ENCODE measurements at places on chromosomes 16 and 17.
A peak's percentile ranks its signal among the peaks of the same experiment; 100 is the strongest.

GRCh38 chr16:4682616-4683254, 10.6 kb upstream of the NUDT16L1 start:
- peak; percentile 73 for DNase-seq

GRCh38 chr17:66655861-66656260, 179.1 kb upstream of the CACNG5 start:
- no peak for DNase-seq

- no peak for DNase-seq
Observed at GRCh38 chr16:56192986-56193945, 2.0 kb downstream of the GNAO1 start.

DNA sequence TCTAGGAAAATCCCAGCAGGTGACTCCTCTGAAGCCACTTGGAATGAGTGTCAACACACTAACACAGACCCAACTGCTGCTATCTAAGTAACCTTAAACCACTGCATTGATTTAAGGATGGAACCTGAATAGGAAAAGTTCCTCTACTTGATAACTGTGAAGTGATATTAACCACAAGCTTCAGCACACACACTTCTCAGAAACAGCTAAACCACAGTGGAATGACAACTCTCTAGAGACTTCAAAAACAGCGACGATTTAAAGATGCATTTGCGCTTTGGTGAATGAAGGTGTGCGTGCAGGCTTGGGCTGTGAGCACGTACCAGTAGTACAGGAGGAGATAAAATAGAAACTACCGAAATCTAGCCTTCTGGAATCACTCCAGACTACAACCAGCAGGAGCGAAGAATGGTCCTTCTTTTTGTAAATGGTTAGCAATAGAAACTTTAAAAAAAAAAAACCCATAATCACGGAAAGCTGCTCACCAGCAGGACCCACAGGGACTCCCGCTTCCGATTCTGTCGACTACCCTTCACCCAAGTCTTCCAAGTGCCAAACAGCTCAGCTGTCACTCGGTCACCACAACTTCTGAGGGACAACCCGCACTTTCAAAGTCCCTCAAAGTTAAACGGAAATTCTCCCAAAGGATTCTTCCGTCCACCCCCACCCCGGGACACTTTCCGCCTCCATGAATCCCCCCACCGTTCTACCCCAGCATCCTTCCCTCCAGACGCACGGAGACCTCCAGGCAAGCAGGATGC, 137.7 kb upstream of the CORO6 start:
- DNase-seq, result peak; percentile 74

GRCh38 chr17:15973016-15973415, 26.5 kb downstream of the ZSWIM7 start:
- DNase-seq, result no peak

DNA sequence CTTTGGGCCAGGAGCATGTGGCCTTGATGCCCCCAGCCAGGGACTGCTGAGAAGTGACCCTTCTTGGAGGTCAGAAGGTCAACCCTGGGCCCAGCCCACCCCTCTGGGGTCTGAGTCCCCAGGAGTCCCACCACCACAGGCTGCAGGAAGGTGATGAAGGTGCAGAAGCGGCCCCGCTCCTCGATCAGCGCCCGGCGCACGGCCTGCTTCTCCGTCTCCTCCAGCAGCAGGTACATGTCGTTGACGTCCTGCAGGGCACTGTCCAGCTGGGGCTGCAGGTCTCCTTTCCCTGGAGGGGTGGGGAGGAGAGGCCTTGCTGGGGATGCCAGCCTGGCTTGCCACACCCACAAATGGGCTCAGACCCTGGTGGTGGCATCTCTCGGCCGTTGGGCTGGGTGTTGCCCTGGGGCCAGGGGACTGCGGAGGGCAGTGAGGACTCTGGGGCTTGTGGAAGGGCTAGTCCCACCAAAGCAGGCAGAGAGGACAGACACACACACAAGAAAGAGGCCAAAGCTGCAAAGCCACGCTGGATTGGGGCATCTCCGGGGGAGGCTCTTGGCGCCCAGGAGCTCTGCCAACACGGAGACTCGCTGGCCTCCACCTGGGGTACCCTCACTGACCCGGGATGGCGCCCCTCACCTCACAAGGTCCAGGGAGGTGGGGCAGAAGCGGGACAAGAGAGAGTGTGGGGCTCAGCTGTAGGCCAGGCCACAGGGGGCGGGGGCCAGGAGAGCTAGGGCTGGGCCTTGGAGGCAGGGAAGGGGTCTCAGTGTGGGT, 7.5 kb downstream of the MTSS2 start:
- DNase-seq, result no peak

DNA sequence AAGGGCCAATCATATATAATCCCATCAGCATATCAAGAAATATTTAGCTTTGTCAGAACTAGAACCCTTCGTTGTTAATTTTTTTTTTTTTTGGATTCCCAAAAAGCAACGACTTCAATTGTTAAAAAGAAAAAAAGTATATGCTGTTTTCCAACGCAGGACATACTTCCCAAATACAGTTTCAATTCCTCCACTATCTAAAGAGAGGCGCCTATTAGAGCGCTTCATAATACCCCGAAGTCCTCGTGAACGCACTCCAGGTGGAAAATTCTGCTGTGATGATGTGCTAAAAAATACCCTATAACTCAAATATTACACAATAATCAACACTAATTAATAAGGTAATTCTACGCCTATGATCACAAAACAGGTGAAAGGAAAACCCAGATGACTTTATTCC, 20.8 kb downstream of the GNA13 start:
- DNase-seq, result no peak

DNA sequence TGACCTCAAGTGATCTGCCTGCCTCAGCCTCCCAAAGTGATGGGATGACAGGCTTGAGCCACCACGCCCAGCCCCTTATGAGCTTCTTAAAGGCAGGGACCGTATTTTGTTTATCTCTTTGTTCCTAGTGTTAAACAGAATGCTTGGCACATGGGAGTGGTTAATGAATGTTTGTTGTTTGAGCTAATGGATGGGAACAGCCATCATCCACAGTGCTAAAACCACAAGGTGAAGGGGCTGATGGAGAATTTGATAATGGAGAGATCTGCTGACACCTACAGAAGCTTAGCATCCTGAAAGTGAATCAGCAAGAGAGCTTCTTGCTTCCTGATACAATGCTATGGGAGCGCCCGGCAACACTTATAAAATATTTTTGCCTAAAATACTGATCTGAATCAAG, 8.6 kb upstream of the CDH1 start:
- no peak for DNase-seq

DNA sequence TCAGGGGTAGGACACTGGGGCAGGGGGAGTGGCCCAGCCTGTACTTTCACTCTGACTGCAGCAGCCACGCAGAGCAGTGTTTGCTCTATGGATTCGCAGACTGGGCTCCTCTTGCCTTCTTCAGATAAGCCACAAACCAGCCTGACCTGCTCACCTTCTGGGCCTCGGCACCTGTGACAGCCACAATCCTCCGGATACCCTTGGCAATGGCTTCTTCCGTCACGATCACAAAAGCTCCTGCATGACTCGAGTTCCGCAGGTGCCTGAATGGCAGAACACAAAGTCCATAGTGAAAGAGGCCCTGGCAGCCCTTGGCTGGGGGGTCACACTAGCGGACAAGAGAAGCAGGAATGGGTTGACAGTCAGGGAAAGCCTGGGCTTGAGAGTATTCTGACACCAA, 3.8 kb upstream of the EXOSC6 start:
- DNase-seq, result no peak

DNA sequence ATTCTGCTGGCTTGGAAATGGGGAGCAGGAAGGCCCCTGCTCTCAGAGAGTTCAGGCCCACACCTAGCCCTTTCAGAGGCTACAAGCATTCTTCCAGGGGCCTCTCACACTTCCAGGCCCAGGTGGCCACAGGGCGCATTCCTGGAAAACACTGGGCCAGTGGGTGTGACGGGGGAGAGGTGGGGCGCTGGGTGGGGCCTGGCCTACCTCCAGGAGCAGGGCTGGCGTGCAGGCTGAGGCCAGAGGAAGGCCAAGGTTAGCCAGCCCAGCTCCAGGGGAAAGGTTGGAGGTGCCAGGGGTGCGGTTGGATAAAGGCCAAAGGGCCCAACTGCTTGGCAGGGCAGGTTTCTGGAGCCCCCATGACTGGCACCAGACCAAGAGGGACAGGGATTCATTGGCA, 198.2 kb downstream of the MAF start:
- DNase-seq, result no peak

GRCh38 chr16:77636615-77637014, 85.7 kb upstream of the NUDT7 start:
- DNase-seq, result no peak

DNA sequence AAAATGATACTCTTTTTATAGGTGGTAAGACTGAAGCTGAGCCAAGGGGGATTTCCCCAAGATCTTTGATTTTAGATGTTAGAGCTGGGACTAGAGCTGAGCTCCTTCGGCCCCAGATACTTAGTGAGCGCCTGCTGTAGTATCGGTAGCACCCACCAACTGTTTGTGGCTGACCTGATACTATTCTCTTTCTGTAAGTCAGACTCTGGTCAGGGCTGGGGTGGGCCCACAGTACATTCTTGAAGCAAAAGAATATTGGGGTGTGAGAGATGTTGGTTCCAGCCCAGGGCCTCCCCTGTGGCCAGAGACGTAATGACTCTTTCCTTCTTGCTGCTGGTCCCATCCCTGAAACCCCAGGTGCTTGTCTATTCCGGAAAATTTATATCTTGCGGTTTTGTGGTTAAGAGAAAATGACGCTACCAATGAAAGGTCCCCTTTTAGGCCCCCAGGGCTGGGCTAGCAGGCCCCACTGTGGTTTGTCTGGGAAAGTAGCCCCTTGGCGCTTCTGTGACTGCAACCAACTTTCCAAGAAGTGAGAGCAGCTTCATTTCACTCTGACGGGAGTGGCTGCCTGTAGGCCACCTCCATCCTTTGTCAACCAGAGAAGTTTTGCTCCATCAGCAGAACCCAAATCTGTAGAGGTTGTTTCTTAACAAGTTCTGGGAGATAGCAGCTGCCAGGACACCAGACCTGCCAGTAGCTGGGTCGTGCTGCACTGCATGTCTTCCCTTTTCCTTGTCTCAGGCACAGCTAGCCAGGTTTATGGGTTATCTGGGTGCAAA, 86.4 kb upstream of the LGALS9 start:
- DNase-seq, result peak; percentile 86

GRCh38 chr16:8110572-8111514, 479.5 kb downstream of the TMEM114 start:
- no peak for DNase-seq

GRCh38 chr17:7886227-7887037, 2.2 kb upstream of the CHD3 start:
- DNase-seq, result peak; percentile 83

GRCh38 chr16:84726669-84727467, 27.1 kb downstream of the USP10 start:
- DNase-seq, result no peak

GRCh38 chr16:9109255-9109654, 17.8 kb downstream of the HAPSTR1 start:
- DNase-seq, result peak; percentile 45

DNA sequence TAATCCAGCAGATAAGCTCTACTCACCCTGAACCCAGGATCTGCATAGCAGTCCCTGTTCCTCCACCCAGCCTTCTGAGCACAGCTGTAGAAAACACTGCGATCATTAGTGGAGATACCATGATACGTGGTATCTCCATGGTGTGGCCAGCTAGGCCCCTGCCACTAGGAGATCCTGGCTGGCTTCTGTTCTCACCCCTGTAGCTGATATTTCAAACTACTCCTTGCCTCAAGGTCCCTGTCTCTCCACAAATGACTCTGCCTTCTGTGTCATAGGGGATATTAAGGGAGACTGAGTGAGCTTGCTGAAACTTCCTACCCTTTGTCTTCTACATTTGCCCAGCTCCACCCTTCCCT, 44.3 kb downstream of the ERN1 start:
- DNase-seq, result no peak

DNA sequence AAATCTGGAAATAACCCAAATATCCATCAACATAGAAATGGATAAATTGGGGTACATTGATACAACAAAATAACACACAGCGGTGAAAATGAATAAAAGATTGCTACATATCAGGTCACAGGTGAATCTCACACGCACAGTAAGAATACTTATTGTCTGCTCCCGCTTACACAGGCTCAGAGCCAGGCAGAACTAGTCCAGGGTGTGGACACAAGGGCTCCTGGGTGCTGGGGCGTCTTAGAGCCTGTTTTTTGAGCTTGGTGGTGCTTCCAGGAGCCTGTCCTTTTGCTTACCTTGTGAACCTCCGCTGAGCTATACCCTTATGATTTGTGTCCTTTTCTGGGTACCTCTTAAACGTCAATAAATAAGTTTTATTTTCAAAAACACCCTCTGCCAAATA, 19.8 kb upstream of the C16orf74 start:
- no peak for DNase-seq

GRCh38 chr16:19379838-19380237, 37.8 kb upstream of the TMC5 start:
- DNase-seq, result no peak

- DNase-seq, result no peak
Observed at GRCh38 chr16:68700831-68701230, 36.3 kb upstream of the CDH1 start.

DNA sequence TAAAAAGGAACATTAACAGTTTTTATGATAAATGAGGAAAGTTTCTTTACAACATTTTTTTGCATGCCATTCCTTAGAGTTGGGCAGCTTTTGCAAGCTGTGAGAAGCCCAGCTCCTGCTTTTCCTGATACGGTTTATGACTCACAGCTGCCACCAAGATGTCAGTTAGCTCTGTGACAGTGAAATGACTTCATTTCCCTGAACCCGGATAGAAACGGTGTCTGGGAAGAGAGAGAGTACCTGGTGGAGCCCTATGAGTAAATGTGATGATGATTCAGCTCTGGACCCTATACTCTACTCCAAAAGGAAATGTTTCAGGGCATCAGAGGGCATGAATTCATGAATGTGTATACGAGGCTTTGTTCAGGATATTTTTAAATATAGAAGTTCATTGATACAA, 366.3 kb upstream of the HSBP1 start:
- no peak for DNase-seq

GRCh38 chr17:20315821-20316220, 151.5 kb downstream of the LGALS9B start:
- no peak for DNase-seq

DNA sequence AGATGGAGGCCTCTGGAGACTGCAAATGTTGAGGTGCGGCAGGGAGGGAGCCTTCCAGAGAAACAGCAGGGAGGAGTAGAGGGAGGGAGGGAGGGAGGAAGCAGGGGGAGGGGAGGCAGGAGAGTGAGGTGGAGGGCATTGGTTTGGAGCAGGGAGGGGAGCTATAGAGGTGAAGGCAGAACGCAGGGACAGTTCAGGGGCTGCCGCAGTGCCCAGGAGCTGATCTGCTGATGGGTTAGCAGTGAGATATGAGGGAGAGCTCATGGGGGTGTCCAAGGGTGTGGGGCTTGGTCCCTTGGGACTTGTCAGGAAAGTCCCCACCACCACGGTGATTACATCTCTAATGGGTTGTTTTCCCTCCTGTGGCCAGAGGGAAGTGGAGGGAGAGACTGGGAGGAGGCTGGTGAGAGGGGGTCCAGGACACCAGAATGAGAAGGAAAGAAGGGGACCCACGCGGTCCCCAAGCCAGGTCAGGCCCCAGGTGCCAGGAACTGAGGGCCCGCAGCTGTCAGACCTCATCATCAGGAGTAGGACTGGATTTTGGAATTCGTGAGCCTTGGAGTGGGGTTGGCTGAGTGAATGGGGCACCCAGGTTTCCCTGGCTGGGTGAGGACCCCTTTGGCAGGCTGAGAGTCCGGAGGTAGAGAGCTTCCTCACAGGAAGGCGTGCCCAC, 11.2 kb downstream of the CA4 start:
- DNase-seq, result no peak

GRCh38 chr16:66266436-66267291, 99.8 kb upstream of the CDH5 start:
- peak; percentile 32 for DNase-seq

Data from activated CD8-positive, alpha-beta memory T cell treated with anti-CD3 and anti-CD28 coated beads for 24 hours (primary cell).